ENCODE measurements at places on chromosomes 7 and 10. TPM values are rescaled to one million over a fixed set of nuclear protein-coding genes. Genes with fewer than 3 reads are reported as not detected.

The ABCC2 gene
- 1.6 TPM for total RNA-seq

The SH2D4B gene
- not detected for total RNA-seq

The UPK3B gene
- total RNA-seq, result 0.46 TPM

The PRLHR gene
- not detected for total RNA-seq

The CUZD1 gene
- total RNA-seq, result 0.55 TPM

The CYP26C1 gene
- under 0.01 TPM for total RNA-seq

The HMX2 gene
- total RNA-seq, result not detected

The NODAL gene
- total RNA-seq, result not detected

Measured in smooth muscle cell of bladder (primary cell).